ENCODE measurements at places on chromosomes 2 and 18.

- no peak for DNase-seq
Observed at GRCh38 chr2:75315436-75315835, 116.1 kb upstream of the TACR1 start.

- no peak for DNase-seq
Observed at GRCh38 chr2:9167718-9168657, 38.6 kb upstream of the ASAP2 start.

DNA sequence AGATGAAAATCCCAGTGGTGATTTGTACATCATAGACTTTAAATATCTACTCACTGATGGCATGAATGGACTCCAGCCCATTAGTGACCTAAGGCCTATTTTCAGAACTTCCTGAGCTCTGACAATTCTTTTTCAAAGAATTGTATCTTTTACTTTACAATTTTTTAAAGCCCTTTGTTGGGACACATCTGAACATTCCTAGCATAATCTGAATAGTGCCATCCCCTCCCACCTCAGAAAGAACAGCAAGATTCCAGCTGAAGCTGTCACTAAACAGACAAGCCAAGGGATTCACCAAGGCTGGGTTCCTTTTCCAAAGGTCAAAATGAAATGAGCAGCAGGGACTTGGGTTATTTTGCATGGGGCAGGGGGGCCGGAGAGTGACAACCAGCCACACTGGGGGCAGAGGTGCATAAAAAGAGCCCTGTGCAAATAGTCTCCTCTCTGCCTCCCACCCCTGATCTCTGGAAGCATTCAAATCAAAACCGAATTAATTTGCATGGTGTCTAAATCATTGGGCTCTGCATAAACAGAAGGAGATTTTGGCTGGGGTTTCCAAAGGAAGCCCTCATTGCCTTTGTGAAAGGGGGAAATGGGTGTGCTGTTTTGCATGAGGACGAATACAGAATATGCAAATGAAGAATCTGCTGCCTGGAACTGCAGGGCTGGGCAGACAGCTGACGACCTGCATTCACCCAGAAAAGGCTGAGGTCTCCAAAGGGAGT is 17.2 kb downstream of the EPHA4 start:
- no peak for DNase-seq

DNA sequence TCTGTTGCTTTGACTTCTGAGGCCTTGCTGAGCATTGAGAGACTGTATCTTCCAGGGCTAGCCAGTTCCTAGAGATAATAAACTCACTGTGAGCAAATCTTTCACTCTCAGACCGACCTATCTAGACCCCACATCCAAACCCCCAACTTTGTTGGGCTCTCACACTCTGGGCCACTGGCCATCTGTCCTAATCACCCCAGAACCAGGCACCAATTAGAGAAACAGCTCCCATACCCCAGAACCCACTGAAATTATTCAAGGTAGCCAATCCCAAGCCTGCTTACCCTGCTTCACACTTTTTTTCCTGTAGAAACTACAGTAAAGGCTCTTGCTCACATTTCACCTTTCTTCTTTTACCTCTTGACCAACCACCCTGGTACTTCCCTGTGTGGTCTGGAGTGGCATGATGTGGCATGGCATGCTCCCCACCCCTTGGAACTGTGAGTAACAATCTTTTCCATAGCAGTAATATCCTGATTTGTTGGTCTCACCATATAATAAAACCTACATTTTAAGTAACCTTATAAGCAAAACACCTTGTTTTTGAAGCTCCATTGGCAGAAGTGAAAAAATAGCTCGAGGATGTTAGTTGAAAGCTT is 55.2 kb downstream of the ANKRD12 start:
- no peak for DNase-seq

DNA sequence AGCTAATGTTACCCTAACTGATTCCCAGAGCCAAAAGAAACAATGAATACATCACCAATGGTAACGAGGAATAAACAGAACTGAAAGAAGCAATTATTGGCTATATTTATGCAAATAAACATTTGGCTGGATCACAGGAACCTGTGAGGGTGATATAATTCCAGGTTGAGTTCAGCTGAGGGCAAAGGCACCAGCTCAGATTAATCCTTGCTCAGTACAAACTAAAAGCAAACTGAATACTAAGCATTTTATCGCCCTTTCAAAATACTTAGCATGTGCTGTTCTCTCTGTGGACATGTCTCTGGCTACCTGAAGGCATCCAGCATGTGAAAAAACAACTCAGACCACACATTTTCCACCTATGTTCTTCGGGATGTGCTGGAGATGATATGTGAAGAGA is 791.7 kb downstream of the METTL4 start:
- DNase-seq: no peak

All from NB4 (cell line).